CD4-positive, alpha-beta T cell treated with Interleukin-17A for 1 hour (primary cell): ENCODE measurements at places on chromosomes 6 and 20.

- DNase-seq, result no peak
Measured at GRCh38 chr6:2575236-2575635, 175.5 kb downstream of the MYLK4 start.

GRCh38 chr20:37567671-37568588, 40.3 kb upstream of the BLCAP start:
- no peak for DNase-seq

DNA sequence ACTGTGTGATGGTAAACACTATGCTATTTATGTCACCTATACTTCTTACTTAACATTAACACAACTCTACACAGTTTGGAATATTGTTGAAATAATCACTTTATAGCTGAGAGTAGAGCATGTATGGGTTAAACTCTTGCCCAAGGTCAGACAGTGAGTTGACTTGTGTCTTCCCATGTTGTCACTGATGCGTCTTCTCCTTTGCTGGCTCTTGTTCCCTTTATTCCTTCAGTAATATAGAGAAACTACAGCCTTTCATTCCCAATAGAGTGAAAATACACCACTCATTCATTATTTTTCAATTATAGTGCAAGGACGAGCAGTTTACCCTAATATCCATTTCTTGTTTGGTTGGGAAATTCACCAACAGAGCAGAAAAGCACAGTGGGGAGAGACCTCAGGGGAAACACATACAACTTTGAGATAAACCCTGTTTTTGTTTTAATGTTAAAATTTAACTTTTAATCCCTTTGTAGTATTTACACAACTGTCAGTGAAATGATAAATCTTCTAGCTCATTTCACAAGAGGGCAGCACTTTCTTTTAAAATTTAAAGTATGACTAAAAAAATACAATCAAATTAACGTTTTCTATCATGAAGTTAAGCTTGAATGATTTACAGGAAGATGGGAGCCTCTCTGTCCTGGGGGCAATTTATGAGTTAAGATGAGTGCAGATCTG, 363.0 kb downstream of the UTRN start:
- no peak for DNase-seq

DNA sequence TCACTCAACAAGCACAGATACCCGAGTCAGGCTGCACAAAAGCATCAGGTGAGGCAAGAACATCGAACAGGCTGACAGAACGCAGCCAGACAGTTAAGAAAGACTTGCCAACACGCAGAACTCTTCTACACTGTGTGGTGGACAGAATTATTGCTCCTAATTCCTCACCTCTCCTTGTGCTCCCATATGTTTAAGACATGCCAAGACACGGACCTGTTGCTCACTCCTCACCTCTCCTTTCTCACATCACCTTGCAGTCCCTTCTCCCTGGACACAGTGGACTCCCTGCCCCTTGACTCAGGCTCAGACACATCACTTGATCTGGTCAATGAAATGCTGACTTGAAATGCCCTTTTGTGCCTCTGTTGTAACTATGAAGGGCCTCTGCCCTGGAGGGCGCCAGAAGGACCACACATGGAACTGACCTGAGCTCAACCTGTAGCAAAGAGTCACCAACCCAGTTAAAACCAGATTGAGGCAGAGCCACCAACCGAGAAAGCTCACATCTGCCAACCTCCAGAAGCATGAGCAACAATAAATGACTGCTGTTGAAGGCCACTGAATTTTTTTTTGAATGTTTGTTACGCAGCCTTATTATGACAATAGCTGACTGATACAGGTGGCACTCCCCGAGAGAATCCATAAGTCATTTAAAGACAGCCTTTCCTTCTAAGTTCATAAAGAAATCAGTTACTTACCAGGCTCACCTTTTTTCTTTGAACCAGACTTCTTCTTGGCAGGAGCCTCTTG, 24.0 kb downstream of the RRBP1 start:
- no peak for DNase-seq

DNA sequence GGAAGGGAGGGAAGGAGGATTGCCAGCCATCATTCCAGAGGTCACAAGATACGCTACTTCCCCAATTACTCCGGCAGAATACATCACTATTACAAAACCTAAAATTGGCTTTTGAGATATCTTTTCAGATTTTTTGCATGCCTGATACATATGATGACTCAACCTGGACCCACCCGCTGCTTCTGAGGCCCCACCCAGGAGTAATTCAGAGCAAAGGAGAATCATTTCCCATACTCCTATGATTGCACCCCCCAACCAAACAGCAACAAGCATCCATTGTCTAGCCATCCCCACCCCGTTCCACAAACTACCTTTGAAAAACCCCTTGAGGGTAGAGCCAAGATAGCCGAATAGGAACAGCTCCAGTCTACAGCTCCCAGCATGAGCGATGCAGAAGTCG, 163.5 kb upstream of the GJE1 start:
- DNase-seq, result no peak

DNA sequence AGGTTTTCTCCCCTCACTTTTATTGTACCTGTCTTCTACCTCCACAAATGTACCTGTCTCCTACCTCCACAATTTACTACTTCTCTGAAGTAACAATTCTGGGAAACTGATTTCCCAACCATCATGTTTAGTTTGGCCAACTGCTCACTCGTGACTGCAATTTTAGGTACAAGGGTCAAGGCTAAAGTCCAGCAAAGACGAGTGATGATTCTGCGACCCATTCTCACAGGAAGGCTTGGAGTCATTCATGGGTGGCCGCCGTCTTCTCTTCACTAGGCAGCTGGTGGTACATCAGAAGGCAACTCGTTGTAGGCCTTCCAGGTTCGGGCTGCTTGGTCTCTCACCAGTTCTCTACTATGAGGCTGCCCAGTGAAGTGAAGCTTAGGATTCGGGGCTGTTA, 483.8 kb upstream of the JARID2 start:
- no peak for DNase-seq

DNA sequence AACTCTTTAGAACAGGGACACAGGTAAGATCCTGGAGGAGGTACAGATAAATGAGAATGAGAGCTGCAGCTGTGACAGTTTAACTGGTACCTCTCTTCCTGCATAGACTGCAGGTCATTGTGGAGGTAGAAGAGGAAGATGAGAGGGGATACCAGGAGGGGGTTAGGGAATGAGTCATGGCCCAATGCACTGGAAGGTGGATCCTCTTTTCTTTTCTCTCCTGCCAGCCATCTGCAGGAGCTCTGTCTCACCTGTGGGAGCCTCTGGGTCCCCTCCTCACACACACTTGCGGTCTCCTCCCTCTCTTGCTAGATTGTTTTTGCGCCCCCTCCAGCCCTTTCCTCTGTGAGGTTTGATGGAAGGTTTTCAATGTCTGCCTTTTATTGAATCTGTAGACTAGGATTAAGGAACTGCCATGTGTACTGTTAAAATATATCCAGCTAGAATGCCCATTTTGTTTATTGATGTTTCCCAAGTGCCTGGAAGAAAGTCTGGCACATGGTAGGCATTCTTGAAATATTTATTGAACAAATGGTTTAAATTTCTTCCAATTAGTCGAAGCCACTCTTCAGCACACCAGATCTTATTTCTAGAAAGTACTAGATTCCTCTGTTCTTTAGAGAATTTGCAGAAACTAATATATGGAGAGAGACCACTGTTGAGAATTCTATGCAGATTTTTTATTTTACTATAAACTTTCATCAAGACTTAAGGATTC, 13.0 kb downstream of the C6orf163 start:
- no peak for DNase-seq

DNA sequence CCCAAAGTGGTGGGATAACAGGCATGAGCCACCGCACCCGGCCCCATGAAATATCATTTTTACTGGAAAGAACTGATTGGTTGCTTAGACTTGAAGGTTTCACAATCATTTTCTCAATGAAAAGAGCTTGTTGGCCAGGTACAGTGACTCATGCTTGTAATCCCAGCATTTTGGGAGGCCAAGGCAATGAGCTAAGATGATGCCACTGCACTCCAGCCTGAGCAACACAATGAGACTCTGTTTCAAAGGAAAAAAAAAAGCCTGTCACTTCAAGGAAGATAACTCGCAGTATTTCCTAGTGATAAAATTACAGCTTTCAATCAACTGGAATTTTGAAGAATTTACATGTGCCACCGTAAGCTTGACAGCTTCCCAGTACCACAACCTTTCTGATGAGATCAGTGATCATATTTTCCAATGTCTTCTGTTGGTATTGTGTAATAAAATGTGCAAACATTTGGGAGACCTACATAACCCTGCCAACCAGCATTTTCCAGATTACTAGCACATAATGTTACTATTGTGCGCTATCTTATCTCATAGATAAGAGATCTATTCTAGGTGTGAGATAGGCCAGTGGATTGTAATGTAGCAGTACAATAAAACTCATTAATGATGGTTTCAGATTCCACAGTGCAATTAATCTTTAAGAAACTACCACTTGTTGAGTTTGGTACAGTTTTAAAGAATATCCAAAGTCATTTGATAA, 7.2 kb downstream of the PNLDC1 start:
- DNase-seq, result no peak

DNA sequence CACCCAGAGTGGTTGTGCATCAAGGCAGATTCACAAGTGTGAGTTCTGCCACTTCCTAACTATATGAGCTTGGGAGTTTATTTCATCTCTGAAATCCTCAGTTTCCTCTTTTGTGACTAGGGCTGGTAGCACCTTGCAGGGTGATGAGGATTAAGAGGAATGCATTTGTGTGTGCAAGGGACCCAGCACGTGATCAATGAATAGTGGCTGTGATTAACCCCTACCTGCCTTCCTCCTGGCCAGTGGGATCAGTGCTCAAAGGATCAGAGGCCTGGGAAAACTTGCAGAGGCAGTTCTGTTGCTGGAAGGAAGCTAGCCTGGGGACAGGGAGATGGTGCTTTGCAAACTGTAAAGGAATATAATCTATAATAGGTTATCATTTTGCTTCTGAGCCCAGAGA, 7.3 kb downstream of the SDC4 start:
- DNase-seq, result no peak

GRCh38 chr6:31379850-31380249, 22.9 kb upstream of the HLA-B start:
- no peak for DNase-seq

DNA sequence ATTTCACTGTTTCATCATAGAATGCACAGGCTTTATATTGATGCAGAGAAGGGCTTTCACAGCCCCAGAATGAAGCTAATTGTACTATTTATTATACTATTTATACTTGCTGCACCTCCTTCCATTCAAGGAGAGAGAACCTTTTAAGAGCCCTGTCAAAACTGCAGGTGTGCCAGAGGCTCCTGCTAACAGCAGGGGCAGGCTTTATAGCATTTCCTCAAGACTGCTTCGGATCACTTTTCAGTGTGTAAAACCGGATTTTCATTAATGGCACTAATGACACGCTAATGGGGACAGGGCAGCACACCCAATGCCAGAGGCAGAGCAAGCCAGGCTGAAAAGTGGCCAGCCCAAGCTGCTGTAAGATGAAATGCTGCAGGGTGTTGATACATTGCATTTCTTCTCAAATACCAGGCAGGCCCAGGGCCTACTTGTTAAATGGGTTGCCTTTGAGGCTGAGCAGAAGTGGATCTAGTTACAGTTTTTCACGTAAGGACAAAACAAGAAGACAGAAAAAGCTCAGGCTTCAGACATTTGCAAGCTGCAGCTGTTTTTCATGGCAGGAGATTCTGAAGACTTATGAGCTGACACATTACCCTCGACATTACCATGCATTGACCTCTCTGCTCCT, 487.7 kb upstream of the BTBD3 start:
- DNase-seq, result no peak

GRCh38 chr6:154950979-154951344, 44.2 kb upstream of the TIAM2 start:
- DNase-seq, result no peak

DNA sequence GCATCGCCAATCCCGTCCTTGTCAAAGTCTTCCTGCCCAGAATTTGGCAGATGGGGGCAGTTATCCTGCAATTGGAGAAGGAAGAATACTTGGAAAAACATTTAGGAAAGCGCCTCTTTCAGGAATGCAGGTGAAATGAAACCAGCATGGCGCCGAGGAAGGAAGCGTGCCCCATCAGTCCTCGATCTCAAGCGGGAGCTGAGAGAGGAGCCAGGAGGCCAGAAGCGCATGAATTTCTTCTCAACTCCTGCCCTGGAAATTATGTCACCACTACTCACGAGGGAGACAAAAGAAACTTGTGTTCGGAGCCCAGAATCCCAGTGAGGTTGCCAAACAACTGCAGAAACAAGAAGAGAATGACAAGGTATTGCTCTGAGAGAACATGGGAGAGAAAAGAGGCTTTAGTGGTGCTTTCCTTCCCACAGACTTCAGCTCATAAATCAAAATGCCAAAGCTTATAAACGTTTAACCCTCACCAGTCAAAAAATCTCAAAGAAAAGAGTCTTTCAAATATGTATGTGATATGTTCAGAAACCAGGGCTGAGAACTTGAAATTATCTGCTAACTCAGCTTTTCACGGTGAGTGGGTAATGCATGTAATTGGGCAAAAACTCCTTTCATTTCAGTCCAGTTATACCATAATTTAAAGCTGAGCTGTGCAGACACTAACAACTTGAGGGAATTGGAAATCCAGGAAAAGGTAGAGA, 23.9 kb downstream of the THBS2 start:
- no peak for DNase-seq

GRCh38 chr6:125314009-125314581, 12.3 kb upstream of the HDDC2 start:
- DNase-seq, result peak; percentile 53

- DNase-seq, result no peak
Measured at GRCh38 chr6:125742024-125742423, 7.4 kb upstream of the HEY2 start.

- no peak for DNase-seq
Measured at GRCh38 chr20:46420878-46421277, 14.5 kb upstream of the ELMO2 start.

DNA sequence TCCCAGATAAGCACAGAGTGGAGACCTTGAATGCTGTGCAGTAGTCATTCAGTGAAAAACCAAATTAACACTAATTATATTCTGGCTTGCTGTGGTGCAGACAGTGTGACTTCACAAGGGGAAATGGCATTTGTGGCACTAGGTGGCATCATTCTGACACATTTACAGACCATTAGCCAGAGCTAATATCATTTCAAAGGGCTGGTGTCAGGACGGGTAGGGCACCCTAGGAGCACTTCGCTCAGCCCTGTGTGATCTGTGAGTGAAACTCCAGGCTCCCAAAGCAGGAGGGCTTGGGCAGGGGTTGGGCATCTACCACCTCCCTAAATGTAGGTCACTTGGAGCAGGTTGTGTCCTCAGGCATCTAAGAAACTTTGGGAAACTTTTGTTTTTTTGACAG, 555.8 kb downstream of the PKHD1 start:
- DNase-seq, result no peak

GRCh38 chr6:20024978-20025377, 187.3 kb downstream of the MBOAT1 start:
- DNase-seq, result no peak

DNA sequence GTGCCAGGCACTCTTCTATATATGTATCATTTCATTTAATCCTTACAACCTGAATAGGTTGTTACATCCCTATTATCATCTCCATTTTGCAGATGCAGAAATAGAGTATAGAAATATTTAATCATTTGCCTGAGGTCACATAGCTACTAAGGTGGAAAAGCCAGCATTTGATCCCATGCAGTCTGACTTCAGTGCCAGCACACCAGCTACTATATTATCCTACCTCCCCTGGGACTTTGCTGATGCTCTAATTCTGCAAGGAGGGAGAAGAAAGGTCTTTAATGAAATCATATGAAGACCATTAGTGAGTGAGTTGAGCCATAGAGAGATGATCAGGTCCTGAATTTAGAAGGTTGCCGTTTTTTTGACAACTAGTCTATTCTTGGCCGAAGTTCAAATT, 53.7 kb downstream of the TOP1 start:
- no peak for DNase-seq

GRCh38 chr6:137223370-137224131, 4.4 kb upstream of the IFNGR1 start:
- DNase-seq, result no peak

GRCh38 chr20:56566621-56567020, 33.6 kb downstream of the FAM209B start:
- no peak for DNase-seq

- DNase-seq, result no peak
Measured at GRCh38 chr6:14912226-14912625, 333.6 kb upstream of the JARID2 start.
